ENCODE measurements at places on chromosomes 13 and 19. TPM values are rescaled to one million over a fixed set of nuclear protein-coding genes. Genes with fewer than 3 reads are reported as not detected.

DNA sequence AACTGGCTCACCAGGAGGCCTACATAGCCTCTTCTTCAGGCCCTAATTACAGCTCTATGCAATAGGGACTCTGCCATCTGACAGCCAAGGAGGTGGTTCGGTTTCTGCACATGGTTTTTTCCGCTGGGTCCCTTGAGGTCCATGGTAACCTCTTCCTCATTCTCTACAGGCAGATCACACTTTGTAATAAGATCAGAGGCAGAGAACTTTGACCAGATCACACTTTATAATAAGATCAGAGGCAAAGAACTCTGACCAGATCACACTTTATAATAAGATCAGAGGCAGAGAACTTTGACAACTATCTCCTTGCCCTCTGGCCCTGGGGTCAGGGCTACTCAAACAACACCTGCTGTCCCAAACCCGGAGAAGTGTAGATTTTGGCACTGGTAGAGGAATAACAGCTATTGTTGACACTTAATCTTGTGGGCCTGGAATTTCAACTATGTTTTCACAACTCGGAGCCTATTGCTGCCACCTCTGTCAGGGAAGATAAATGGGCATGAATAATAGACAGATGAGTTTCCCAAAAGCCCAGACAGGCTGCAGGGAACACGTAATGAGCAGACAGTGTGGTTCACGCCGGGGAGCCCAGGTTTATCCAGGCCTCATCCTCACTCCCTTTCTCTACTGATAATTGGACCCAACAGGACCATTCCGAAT is 246.1 kb downstream of the UQCRFS1 start:
- no peak for DNase-seq

The GAS6 gene
- 28.1 TPM for total RNA-seq

GRCh38 chr13:44273991-44274770 is 99.4 kb upstream of the SERP2 start:
- no peak for DNase-seq

The MED25 gene
- total RNA-seq = 52.4 TPM

GRCh38 chr13:64477146-64477545 is 2753.0 kb downstream of the PCDH9 start:
- DNase-seq = no peak

GRCh38 chr13:66348745-66349690 is 881.1 kb downstream of the PCDH9 start:
- no peak for DNase-seq

All from Panc1 (cell line).